Mucosa of descending colon (tissue), 3 donors: ENCODE measurements at places on chromosomes 3 and 15. TPM values are rescaled to one million over a fixed set of nuclear protein-coding genes. Genes with fewer than 3 reads are reported as not detected.

IMPG2 gene
- total RNA-seq: 0.09 TPM

DNA sequence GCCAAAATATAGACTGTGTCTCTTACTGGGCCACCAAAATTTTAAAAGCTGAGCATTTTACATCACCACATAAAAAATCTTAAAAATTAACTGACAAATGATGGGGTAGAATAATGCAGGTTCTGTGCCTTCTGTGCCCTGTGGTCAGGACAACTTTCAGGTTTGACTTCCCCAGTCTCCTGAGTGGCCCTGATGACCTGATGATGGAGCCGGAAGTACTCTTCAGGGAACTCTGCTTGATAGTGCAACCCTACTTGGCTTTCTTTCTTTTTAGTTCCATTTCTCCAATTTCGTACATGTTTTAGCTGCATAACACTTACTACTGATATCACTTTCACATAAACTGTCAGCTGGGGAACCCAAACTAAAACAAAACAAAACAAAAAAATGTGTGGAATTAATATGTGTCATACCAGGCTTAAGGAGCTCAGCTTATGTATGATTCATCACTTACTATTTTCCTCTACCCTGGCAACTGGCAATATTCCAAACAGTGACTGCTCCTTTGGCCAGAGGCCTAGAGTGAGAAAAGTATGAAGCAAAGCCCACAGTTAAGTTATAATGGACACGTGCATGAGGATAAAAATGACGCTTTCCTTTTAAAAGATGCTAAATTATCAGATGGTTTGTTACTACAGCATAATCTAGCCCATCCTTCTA, 194.3 kb downstream of the BCHE start:
- DNase-seq: no peak

- DNase-seq: no peak
These were observed 91.3 kb downstream of the NBEAL2 start for GRCh38 chr3:47070770-47071169.

- DNase-seq: no peak
These were observed 1.0 kb upstream of the MGA start for GRCh38 chr15:41659190-41659589.

GRCh38 chr15:95698951-95699350, 631.5 kb upstream of the NR2F2 start:
- DNase-seq: no peak
